ENCODE measurements at places on chromosomes 6 and 20. TPM values are rescaled to one million over a fixed set of nuclear protein-coding genes. Genes with fewer than 3 reads are reported as not detected.

The PTGIS gene
- not detected for total RNA-seq

GRCh38 chr20:47603260-47603659 is 101.6 kb downstream of the NCOA3 start:
- DNase-seq: no peak

- no peak for DNase-seq
Observed at GRCh38 chr20:59055302-59055701, 12.7 kb upstream of the PRELID3B start.

DNA sequence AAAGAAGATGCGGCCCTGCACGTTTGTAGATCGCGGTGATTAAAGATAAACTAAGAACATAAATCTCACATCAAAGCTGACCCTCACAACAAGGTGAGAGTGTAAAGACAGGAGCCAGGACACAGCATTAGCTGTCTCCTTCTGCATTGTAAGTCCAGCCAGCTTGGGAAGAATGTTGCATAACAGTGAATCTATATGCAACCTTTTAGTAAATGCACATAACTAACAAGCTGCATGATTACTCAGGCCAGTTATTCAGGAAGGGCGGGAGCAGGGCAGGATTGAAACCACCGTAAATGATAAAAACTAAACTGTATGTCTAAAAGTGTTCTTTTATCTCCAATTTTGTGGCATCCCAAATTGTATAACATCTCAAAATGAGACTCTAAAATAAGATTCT is 57.1 kb downstream of the POPDC3 start:
- no peak for DNase-seq

DNA sequence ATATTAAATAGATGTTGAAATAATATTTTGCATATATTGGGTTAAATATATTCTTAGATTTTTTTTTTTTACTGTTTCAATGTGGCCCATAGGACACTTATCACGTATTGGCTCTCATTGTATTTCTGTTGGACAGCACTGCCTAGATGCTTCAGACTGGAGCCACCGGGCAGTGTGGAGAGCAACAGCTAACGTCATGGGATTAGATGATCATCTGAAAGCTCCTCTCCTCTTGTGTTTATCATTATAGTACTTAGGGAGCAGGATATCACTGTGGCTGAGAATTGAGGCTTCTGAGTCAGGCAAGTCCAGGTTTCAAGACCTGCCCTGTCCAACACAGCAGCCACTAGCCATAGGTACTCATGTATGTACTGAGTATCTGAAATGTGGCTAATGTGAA is 87.4 kb downstream of the ZHX3 start:
- DNase-seq: no peak

GRCh38 chr6:36280467-36280866 is 10.6 kb downstream of the PNPLA1 start:
- DNase-seq: no peak

The MAFB gene
- 0.09 TPM for total RNA-seq

DNA sequence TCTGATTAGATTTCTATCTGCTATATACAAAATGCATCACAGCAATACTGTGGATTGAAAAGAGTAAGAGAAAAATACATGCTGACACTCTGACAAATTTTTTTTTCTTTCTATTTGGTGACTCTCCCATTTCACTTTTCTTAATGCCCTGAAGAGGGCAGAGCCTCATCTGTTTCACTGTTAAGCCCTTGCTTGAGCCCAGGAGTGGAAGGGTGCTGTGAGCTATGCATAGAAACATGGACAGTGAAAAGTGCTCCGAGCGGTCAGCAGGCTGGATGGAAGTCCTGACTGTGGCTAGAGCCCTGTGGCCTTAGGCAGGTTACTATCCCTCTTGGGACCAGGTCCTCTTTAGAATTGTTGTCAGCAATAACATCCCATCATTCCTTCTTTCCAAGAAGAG is 17.4 kb upstream of the CSE1L start:
- DNase-seq: no peak

The C4B gene
- total RNA-seq: 0.69 TPM

The BEND6 gene
- 2.7 TPM for total RNA-seq

The PNPLA1 gene
- total RNA-seq: not detected

The HCK gene
- total RNA-seq: not detected
